Pancreas (tissue), 10 donors: ENCODE measurements at places on chromosomes 3 and 15. TPM values are rescaled to one million over a fixed set of nuclear protein-coding genes. Genes with fewer than 3 reads are reported as not detected.

GRCh38 chr3:138441742-138442141 is 7.3 kb downstream of the ESYT3 start:
- H3K27me3 ChIP-seq, result no peaks in the 10 kb centered on the region
- no peak for DNase-seq
- H3K4me1 ChIP-seq, result no peaks in the 10 kb centered on the region
- H3K27ac ChIP-seq, result no peak overlapping the region
- H3K36me3 ChIP-seq, result no peaks in the 10 kb centered on the region
- no peak overlapping the region for H3K4me3 ChIP-seq

DNA sequence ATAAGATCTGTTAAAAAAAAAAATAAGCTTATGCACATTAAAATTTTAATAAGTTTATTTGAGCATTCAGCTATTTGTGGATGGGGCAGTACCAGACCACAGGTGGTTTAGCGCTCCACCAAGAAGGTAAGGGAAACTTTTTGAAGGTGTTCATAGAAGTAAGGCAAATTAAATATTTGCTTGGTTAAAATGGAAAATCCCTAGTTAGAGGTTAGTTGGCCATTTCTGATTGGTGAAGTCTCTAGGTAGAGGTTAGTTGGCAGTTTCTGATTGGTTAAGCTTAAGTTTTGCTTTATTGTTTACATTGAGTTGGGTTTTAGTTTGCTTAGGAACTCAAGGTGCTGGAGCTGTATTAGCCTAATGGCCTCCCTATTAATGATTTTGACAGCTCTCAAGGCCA is 30.7 kb downstream of the SCN11A start:
- no peaks in the 10 kb centered on the region for H3K4me1 ChIP-seq
- no peaks in the 10 kb centered on the region for H3K36me3 ChIP-seq
- no peak for DNase-seq
- no peak overlapping the region for H3K27ac ChIP-seq
- no peak overlapping the region for H3K4me3 ChIP-seq
- no peaks in the 10 kb centered on the region for H3K27me3 ChIP-seq

GRCh38 chr3:152957491-152957890 is 122.6 kb downstream of the P2RY1 start:
- no peak overlapping the region for H3K27ac ChIP-seq
- no peaks in the 10 kb centered on the region for H3K36me3 ChIP-seq
- H3K27me3 ChIP-seq, result no peaks in the 10 kb centered on the region

Gene ZBED2
- total RNA-seq, result not detected

DNA sequence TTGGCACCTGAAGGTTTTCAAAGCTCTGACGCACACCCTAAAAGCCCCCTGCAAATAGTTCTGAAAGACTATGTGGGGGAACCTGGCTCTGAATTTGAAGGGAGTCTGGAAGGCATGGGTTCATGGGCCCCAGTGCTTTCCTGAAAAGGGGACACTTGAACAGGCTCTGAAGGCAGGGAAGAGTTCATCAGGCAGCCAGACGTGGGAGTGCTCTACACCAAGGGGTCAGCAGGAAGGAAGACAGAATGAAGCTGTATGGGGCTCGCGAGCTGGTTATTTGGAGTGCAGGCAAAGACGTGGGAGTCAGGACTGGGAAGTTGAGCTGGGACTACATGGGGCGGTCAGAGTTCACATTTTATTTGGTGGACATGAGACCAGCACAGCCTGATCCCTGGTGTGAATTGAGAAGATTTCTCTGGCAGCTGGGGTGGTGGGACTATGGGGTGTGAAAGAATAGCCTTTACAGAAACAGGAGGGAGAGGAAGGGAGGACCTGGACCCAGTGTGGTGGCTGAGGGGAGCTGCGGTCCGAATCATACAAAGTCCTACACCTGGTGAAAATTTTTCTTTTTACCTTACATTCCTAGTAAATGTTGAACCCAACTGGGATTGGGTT is 12.6 kb downstream of the ABHD6 start:
- H3K4me3 ChIP-seq, result no peak overlapping the region
- DNase-seq, result no peak
- H3K27me3 ChIP-seq, result no peaks in the 10 kb centered on the region
- H3K36me3 ChIP-seq, result no peaks in the 10 kb centered on the region
- H3K4me1 ChIP-seq, result no peaks in the 10 kb centered on the region

Gene RNU6-1
- total RNA-seq, result not detected

Gene CLEC3B
- 3.7 TPM for total RNA-seq

- H3K4me1 ChIP-seq, result peaks cover 7% of the 10 kb centered on the region
- no peak overlapping the region for H3K27ac ChIP-seq
- H3K4me3 ChIP-seq, result no peak overlapping the region
- no peak for DNase-seq
Observed at GRCh38 chr3:187104342-187104741, 35.0 kb downstream of the RPL39L start.

Gene HRG
- total RNA-seq, result not detected

Gene GADL1
- total RNA-seq, result not detected

DNA sequence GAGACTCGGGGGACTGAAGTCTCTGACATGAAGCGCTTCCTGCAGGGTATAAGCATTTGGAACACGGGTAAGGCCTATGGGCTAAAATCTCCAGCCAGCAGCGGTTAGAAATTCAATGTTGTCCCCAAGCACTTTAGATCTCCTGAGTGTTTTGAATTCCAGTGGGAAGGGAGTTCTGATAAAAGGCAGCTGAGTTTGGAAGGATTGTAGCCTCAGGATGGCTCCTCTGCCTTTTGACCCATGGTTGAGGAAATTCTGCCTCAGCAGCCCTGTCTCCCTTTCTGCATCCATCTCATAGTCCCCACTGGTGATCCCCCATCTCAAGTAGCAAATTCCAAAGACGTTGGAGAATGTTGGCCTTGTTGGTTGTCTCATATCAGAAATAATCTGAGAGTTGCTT is 24.2 kb upstream of the HACD2 start:
- no peak overlapping the region for H3K4me3 ChIP-seq
- no peaks in the 10 kb centered on the region for H3K27me3 ChIP-seq
- no peak overlapping the region for H3K27ac ChIP-seq
- DNase-seq, result no peak
- peaks cover 14% of the 10 kb centered on the region for H3K4me1 ChIP-seq

DNA sequence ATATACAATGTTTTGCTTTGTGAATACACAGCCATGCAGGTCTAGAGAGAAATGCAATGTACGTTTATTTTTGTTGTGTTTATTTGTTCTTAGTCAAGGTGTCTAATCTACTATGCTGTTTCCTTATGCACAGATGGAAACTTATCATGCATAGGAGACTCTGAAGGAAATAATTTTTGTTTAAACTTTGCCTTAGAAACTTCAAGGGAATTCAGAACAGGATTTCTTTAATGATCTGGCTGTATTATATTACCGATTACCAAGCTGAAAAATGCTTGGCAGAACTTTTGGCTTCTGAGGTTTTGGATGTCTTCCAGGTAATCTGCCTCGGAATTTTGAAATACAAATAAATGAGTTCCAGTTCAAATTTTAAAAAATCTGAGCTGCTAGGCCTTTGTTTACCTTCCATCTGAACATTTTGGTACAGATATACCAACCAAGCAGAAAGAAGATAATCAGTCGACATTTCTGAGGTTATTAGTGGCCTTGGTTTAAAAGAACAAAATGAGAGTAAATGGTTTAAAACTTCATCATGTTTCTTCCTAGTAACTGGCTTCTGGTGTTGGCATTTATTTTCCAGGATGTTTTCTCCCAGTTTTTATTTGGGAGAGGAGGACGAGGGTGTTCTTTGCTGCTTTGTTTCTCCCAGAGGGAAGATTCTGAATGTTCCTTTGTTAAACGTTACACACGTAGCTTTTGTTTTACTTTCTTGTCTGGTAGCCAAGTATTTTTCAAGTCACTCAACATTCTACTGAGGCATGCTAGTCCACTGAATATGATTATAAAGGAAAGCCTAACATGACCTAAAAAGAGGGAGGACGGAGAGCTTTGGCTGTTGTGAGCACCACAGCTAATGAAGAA is 421.8 kb upstream of the TBL1XR1 start:
- no peak overlapping the region for H3K4me3 ChIP-seq
- H3K36me3 ChIP-seq, result no peaks in the 10 kb centered on the region
- no peak for DNase-seq
- H3K27ac ChIP-seq, result peak overlapping the region; percentile 35
- H3K27me3 ChIP-seq, result no peaks in the 10 kb centered on the region
- H3K4me1 ChIP-seq, result peaks cover 39% of the 10 kb centered on the region

DNA sequence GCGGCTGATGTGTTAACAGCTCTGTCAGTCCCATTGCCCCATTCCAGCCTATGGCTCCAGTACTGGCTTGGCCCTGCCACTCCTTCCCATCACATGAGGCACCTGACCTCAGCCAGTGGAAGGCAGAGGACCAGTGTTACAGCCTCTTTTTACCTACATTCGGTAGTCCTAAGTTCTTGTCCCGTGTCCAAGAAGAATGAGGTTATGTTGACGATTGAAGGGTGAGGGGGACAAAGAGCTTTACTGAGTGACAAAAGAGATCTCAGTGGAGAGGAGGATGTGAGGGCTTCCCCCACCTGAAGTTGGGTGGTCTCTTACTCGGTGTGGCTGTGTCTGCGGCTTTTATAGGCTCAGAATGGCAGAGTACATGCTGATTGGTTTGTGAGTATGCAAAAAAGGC is 7.3 kb upstream of the MPI start:
- no peak for DNase-seq
- H3K27me3 ChIP-seq, result no peaks in the 10 kb centered on the region
- no peaks in the 10 kb centered on the region for H3K36me3 ChIP-seq
- no peak overlapping the region for H3K4me3 ChIP-seq
- H3K4me1 ChIP-seq, result no peaks in the 10 kb centered on the region

Gene SLCO2A1
- 16.8 TPM for total RNA-seq

Gene DHX36
- 26.1 TPM for total RNA-seq

- no peak overlapping the region for H3K4me3 ChIP-seq
- H3K27ac ChIP-seq, result no peak overlapping the region
- H3K4me1 ChIP-seq, result peaks cover 4% of the 10 kb centered on the region
- DNase-seq, result no peak
- H3K36me3 ChIP-seq, result no peaks in the 10 kb centered on the region
Observed at GRCh38 chr15:56524915-56525314, 60.0 kb upstream of the MNS1 start.

DNA sequence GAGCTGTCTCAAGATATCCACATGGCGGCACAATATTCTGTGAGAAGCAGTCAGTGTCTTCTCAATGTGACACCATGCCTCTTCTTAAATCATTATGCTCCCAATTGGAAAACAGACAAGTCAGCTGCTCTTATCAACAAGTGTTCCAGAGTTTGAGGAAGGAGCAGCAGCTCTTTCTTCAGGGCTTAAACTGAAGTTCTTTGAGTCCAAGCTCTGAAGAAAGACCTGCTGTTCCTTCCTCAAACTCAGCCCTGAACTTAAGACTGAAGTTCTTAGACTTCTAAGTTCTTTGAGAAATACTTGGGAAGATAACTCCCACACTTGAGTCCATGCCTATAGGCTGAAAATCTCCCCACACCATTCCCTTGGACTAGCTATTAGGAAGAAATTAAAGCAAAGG is 43.4 kb downstream of the NPTN start:
- no peaks in the 10 kb centered on the region for H3K36me3 ChIP-seq
- H3K27me3 ChIP-seq, result no peaks in the 10 kb centered on the region

- DNase-seq, result no peak
- no peak overlapping the region for H3K4me3 ChIP-seq
- H3K36me3 ChIP-seq, result no peaks in the 10 kb centered on the region
Observed at GRCh38 chr3:64223791-64224745, 1.2 kb downstream of the PRICKLE2 start.

DNA sequence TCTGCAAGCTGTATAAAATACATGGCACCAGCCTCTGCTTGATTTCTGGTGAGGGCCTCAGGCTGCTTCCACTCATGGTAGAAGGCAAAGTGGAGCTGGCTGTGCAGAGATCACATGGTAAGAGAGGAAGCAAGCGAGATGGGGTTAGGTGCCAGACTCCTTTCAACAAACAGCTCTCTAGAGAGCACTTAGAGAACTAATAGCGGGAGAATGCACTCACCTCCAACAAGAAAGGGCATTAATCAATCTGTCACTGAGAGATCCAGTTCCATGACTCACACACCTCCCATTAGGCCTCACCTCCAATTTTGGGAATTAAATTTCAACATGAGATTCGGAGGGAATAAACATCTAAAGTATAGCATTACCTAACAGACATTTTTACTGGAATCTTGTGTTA is 644.1 kb upstream of the ARRDC4 start:
- H3K27ac ChIP-seq, result no peak overlapping the region
- no peaks in the 10 kb centered on the region for H3K36me3 ChIP-seq
- H3K27me3 ChIP-seq, result no peaks in the 10 kb centered on the region
- peaks cover 10% of the 10 kb centered on the region for H3K4me1 ChIP-seq
- no peak for DNase-seq
- H3K4me3 ChIP-seq, result no peak overlapping the region
